ENCODE measurements at places on chromosomes 11 and 22.

GRCh38 chr22:42930810-42931420, 73.8 kb upstream of the ARFGAP3 start:
- no peak for DNase-seq

DNA sequence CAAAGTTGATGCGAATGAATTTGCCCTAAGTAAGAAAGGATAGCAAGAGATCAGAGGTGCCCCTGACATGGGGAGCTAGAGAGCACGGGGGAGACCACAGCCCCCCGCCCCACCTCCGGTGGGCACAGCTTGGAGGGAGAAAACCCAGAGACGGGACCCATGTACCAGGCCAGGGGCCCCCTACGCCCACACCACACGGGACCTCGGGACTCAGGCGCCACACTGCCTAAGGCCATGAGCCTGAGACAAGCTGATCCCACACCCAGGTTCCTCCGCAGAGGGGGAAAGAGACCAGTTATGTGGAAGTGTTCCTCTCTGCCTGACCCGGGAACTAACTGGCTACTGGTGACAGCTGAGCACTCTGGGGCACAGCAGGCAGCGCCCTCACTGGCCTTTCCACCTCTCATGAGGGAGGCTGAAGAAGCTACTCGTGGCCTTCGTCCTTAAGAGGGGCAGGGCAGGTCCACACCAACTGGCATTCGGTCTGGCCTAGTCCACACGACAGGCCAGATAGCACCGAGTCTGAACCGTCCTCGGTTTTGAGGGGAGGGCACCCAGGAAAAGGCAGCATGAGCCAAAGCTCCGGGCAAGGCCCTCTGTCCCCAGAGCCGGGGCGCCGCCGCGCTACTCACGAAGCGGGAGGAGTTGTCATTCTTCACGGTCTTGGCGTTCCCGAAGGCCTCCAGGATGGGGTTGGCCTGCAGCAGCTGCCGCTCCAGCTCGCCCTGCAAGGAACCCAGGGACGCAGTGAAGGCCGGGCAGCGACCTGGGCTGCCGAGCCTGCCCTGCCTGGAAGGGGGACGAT, 65.8 kb downstream of the MYH9 start:
- DNase-seq, result no peak

DNA sequence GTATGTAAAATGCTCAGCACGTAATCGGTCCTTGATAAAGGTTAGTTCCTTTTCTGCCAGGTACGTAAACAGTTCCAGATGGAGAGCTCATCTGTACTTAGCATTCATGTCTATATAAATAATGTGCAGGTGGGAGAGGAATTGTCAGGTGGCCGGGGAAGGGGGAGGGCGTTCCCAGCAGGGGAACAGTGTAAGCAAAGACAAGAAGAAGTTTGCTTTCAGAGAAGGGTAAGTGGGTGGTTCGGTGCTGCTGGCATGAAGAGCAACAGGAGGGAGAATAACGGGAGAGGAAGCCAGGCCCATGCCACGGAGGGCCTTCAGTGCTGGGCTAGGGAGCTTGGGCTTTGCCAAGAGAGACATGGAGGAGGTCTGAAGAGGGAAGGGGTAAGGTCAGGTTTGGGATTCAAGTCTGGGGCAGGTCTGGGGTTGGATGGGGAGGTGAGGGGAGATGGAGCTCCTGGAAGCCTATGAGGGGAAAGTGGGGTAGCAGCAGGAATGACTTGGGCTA, 11.4 kb upstream of the WNT11 start:
- no peak for DNase-seq

DNA sequence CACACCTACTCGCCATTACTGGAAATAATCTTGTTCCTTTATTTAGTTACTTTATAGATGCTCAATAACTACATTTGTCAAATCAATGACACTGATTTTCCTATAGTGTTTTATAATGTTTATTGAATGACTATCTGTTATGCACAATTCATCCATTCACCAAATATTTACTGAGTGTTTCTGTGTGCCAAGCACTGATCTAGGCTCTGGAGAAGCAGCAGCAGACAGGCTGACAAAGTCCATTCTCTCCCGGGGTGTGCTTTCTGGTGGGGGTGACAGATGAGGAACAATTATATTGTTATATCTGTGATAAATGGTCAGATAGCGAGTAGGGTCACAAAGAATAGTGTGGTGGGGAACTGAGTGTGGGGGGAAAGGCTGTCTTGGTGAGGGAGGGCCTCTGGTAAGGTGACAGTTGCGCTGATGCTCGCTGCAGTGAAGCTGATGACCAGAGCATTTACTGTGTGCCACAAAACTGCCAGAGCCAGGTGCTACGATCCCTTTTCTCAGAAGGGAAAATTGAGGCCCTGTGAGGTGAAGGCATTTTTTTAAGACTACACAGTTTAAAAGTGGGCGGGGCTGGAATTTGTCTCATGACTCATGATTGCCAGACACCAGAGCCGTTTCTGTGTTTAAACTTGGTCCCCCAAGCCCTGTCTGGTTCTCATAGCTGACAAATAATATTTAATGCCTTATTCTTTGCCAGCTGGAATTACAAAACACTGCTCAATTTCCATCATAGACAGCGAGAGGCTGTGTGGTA, 10.2 kb downstream of the PACS1 start:
- no peak for DNase-seq

- DNase-seq, result no peak
Measured at GRCh38 chr22:32855045-32855756, 53.7 kb downstream of the TIMP3 start.

DNA sequence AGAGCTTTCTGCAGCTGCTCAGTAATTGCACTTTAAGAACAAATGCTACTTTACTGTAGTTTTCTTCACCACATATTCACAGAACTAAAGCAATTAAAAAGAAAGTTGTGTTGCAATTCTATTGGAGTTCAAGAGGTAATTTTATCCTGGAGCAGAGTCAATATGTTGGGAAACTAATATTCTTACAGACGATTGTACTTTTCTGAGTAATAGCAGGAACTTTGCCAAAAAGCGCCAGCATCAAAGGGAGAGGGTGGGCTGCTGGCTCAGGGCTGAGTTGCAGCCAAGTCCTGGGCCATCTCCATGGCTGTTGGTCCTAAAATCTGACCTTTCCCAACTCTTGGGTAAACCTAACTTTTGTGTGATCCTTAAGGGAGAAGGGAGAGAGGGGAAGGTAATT, 73.6 kb upstream of the MYO18B start:
- no peak for DNase-seq

GRCh38 chr11:19805376-19805775, 92.7 kb downstream of the NAV2 start:
- no peak for DNase-seq
